ENCODE measurements at places on chromosomes 4 and X. TPM values are rescaled to one million over a fixed set of nuclear protein-coding genes. Genes with fewer than 3 reads are reported as not detected.

DNA sequence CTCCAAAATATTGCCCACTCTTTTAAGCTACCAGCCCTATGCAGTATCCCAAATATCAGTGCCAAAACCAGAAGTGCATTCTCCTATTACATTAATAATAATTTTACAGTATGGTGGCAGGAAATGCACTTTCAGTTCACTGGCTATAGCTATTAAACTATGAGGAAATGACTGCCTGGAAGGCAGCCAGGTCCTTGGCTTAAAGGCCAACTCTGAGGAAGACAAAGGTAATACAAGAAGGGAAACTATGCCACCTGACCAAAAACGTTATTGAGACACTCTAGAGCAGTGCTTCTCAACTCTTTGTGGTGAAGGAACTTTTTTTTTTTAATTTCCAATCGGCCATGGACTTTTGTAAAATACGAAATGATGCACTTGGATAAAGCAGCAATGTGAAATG, 133.6 kb upstream of the VAMP7 start:
- DNase-seq = no peak

Gene UGT2A1
- polyA plus RNA-seq = 0.12 TPM

- DNase-seq = no peak
These were observed 13.9 kb downstream of the TBC1D14 start for GRCh38 chr4:6923507-6923906.

Gene GAGE12C
- not detected for polyA plus RNA-seq

DNA sequence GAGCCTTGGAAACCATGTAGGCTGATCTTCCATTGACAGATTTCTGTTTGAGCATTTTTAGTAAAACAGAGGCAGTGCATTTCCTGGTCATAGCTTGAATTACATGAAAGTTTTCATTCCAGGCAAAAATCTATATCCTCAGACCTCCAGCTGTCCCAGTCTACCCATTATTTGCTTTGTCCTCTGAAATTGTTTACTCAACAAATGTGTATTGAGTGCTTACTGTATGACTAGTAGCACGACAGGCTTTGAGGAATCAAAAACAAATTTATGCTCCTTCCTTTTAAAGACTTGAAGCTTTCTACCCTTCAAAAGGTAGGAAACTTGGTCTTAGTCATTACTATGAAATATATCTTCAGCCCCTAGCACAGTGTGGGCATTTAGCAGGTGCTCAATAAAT, 307.9 kb upstream of the IGFBP7 start:
- no peak for DNase-seq

GRCh38 chrX:40420899-40421729, 159.7 kb upstream of the ATP6AP2 start:
- DNase-seq = no peak

DNA sequence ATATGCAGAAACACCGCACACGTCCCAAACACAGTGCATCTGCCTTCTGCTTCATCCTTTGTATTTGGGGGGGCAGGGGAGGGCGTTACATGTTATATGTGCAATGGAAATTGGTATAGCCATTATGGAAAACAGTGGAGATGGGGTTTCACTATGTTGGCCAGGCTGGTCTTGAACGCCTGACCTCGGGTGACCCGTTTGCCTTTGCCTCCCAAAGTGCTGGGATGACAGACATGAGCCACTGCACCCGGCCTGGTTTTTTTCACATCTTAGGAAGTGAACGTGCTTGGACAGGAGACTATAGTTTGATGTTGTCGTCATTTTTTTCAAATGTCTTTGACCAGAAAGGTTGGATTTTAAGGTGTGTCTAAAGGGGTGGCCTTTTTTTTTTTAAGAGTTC, 88.6 kb downstream of the DHRSX start:
- DNase-seq = no peak

DNA sequence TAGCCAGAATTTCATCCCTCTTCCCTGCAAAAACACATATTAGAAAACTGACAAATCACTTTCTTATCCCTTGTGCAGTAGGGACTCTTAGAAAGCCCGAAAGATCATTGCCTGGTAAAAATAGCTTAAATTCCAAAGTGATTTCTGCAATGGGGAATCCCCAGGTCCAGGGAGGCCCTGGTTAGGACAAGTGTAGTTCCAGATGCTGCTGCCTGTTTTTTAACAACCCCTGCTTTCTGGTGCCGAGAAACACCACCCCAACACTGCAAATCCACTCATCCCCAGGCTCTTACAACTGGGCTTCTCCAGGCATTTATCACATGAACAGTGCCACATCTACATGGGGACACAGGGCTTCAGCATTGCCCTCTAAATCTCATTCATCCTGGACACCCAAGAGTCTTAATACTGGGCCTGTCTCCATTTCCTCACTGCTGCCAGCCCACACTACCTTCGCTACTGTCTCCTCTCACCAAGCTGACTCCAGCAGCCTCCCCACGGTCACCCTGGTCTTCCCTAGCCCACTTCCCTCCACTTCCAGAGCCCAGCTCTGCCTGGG, 112.2 kb upstream of the PSAPL1 start:
- DNase-seq = no peak

All from right lung (tissue), 10 donors.